Activated gamma-delta T cell treated with Interleukin-2 at 50 U/mL for 16 hours (primary cell): ENCODE measurements at places on chromosomes 13 and 19.

DNA sequence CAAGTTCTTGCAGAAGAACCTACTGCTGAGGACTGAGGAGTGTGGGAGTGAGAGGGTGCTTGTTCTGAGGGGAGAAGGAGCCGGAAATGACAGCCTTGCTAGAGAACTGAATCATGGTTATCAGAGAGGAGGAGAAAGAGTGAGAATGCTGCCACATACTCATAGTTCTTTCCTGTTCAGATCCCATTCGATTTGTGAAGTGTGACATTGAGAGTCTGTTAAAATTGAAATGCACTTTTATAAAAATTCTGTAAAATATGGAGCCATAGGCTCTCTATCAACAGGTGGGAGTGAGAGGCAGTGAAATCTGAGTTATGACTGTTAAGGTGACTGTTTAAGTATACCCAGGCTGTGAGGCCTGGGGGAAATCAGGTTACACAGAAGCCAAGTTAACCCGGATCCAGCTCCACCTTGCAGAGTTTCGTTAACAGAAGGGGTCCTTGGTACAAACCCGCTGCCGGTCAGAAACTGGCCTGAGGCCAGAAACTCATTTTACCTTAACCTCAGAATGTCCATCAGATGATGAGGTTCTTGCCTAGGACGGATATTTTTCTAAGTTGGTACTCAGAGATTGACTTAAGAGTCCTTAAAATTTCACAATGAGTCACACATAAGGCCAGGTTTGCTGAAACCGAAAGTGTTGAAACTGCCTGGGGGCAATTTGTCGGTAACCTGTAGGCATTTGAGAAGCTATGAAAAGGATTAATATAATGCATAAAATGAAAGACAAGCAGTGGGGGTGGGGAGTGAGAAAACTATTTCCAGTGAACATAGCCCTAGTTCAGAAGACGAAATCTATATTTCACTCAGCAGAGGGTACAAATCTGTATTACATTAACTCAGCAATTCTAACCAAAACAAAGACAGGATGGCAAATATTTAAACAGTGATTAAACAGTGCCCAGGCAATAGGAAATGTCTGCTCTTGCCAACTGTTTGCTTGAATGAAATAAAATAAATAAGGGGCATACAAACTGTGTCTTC lies 350.5 kb downstream of the KCNRG start:
- peak; percentile 24 for DNase-seq

DNA sequence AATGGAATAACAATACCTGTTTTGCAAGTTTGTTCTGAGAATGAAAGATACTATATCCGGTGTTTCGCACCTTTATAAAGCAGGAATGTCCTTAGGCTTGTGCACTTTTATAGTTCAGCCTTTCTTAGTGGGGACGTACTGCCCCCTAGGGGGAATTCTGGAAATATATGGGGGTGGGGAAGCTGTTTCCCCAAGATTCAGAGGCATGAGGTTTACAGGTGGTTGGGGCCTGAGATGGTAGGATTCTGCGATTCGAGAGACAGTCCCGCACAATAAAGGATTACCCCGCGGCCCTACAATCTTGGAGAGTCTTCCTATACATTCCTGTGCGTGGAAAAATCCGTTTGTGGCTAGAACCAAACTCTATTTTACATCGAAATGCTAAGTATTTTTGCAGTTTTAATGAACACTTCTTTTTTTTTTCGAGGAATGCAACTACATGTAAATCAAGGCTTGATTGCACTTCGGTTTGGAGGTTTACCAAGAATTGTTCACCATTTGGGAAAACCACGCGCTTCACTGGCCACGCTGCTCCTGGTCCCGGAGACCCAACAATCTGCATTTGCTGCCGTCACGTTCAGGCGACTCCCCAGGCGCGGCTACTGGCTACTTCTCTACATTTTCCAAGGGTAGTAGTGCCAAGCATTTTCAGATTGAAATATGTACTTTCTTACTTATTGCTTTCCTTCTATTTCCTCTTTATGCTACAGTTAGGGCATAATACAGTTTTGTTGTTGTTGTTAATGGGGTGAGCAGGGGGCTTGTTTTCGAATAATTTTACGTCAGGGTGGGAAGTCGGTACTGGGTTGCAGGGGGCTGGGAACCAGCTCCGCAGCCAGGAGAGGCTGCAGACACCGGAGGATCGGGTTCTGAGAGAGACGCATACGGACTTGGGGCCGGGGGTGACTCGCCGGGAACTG lies 830 bp downstream of the NEK5 start:
- DNase-seq: peak; percentile 45

DNA sequence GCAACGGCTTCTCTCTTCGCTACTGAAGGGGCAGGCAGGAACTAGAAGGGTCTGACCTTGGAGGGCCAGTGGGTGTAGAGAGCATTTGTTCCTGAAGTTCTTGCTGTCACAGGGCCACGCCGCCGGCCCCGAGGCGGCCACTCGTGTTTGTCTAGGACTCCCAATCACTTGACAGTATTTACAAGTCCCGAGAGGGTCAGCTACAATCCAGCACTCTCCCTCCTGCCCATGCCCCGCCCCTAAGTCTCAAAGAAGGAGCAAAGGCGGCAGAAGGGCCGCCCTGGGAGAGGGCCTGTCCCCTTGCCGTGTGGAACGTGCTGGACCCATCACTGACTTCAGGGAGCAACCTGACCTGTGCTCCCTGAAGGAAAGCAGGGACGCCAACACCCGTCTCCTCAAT lies 118.5 kb downstream of the STK24 start:
- no peak for DNase-seq

GRCh38 chr19:42246143-42246921 lies 3.9 kb upstream of the GSK3A start:
- no peak for DNase-seq

DNA sequence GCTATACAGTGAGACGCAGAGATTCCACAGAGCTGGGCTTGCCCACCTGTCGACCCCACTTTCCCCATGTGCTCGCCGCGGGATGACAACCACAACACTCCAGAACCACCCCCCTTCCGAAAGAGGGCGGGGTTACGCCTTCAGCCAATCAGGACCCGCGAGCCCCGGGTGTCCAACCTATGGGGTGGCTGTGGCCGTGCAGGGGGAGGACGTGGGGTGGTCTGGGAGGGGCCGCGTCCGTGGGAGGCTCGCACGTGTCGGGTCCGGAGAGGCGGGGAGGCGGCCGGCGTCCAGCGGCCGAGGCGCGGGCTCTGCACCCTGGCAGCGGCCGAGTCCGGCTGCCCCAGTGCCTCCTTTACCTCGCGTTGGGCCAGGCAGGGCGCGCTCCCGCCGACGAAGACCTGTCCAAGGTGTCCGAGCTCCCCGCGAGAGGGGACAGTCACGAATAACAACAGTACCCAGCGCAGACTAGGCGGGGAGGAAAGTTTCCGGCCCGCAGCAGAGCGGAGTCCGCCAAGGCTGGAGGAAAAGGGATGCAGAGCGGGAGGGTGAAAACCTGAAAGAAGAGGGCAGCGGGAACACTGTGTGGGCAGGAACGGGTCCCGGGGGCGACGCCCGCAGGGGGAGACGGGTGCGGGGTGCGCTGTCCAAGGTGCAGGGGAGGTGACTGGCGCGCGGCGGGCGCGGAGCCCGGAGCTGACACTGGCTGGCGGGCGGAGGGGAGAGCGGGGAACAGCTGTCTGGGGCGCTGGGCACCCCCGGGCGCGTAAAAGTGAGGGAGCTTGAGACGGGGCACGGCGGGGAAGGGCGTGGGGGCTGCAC lies 911 bp downstream of the ENOX1 start:
- no peak for DNase-seq

DNA sequence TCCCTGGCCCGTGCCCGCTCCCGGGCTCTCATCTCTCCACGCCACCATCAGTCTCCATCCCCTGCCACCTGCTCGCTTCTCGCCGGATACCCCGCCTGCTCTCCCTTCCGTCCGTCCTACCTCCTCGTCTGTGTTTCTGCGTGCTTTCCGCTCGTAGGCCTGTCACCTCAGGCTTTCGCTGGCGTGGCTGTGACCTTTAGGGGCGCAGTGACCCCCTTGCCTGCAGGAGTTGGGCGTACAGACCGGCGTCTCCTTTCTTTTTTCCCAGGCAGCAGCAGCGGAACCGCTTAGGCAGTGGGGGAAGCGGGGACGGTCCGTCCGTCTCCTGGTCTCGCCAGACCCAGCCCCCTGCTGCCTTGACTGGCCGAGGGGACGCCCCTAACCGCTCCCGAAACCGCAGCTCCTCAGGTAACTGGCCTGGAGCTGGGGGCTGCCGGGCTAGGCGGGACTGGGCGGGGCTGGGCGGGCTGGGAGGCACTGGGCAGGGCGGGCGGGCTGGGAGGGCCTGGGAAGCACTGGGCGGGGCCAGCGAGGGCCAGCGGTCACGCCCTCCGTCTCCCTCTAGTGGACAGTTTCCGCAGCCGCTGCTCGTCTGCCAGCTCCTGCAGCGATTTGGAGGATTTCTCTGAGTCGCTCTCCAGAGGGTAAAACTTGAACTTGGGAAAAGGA lies 6.3 kb downstream of the PGLYRP1 start:
- DNase-seq: peak; percentile 78

GRCh38 chr19:42132851-42133528 lies 744 bp upstream of the POU2F2 start:
- DNase-seq: peak; percentile 81

DNA sequence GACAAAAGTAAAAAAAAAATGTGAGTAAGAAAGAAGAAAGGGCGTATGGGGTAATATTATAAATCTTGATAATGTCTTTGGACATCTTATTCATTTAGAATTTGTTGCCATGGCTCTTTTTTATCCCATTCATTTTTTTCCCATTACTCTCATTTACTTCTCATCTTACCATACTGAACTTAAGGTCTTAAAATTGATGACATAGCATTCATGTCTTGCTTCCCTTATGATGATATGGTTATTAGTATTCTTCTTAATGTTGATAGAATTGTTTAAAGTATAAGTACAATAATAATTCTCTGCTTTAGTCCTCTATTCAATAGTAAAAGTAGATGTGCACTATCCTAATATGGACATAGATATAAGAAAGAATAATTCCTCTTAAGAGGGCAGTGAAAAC lies 204.1 kb upstream of the KLF12 start:
- no peak for DNase-seq

DNA sequence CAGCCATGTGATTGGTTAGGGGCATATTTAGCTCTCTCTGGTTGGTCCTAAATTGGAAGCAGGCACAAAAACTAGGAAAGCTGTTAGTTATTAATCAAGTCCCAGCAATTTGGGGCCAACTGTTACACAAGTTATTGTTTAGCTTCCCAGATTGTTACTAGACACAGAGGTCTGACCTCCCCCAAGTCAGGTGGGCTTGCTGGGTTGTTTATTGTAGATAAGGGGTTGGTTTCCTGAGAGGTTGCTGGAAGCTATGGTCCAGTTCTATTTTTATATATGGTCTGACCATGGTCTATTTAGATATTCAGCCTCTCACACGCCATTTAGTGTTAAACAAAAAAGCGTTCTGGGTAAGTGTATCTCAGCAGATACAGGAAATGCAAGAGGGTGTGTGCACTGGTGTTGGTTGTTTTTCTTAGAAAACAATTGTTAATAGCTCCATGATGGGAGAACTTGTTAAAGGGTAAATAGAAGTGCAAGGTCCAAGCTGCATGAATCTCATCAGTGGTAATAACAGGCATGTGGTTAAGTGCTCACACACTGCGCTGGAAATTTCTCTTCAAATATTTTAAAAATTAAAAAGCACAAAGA lies 150.0 kb downstream of the RAP2A start:
- DNase-seq: no peak

- peak; percentile 43 for DNase-seq
Observed at GRCh38 chr19:57099199-57099661, 20.6 kb upstream of the USP29 start.

- no peak for DNase-seq
Observed at GRCh38 chr13:41220401-41220800, 26.0 kb upstream of the KBTBD7 start.

DNA sequence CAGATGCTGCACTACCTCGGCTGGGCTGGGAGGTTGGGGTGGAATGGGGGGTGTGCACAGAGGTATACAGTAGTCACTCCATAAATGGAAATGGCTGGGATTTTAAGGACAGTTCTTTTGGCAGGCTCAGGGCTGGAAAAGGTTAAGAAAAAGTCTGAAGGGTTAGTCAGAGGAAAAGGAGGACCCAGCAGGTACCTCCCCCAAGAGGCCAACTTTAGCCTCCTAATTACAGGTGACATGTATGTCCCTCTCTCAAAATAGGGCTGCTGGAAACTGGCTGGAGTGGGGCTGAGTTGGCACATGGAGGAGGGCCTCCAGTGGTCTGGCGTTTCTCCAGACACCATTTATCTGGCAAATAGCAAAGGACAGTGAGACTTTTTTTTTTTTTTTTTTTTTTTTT lies 994 bp downstream of the CCDC194 start:
- no peak for DNase-seq
